ENCODE measurements at places on chromosomes 16 and 17.

GRCh38 chr16:6209355-6209930 lies 1111.8 kb upstream of the EEF2KMT start:
- no peak for DNase-seq

- DNase-seq = no peak
These were observed 20.5 kb downstream of the PEMT start for GRCh38 chr17:17570798-17571716.

GRCh38 chr16:1167276-1168107 lies 14.6 kb downstream of the CACNA1H start:
- no peak for DNase-seq

GRCh38 chr16:6949240-6949639 lies 383.4 kb upstream of the RBFOX1 start:
- no peak for DNase-seq

GRCh38 chr16:86626966-86627365 lies 48.6 kb downstream of the FOXL1 start:
- DNase-seq = no peak

DNA sequence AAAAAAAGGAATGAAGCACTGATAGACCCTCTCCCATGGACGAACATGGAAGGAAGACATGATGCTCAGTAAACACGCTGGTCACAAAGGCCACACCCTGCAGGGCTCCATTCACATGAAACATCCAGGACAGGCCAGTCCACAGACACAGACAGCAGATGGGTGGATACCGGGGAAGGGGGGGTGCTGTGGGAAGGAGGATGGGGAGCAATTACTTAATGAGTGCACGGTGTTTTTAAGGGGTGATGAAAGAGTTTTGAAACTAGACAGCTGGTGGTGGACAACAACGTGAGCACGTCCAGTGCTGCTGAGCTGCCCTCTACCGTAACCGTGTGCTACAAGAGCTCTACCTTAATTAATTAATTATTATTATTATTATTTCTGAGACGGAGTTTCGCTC lies 6.0 kb upstream of the SLC16A3 start:
- DNase-seq = no peak

DNA sequence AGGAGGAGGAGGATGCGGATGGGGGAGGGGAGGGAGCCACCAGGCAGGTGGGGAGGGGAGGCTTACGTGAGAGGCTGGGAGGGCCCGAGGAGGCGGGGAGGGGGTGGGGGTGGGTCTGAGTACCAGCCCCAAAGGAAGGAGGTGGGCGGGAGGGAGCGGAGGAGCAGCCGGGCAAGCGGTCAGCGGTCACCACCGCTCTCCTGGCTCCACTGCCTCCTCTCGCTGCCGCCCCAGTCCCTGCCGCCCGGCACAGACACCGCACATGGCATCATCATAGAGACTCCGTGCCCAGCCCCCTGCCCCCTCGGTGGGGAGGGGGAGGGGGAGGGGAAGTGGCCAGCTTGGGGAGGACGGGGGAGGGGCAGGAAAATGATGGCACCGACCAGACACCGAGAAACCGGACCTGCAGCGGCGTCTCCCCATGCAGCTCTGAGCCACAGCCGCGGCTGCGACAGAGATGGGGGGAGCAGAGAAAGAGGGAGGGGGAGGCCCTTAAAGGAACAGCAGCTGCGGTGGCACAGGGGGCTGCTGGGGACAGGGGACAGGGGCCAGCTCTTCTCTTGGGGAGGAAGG lies at the start of gene TLCD3B:
TSS of gene TLCD3B (minus strand) at position 431 of the 573 bp plus-strand sequence. CDS start 744 bp downstream, outside the sequence.
- DNase-seq = no peak

GRCh38 chr16:46739934-46740333 lies 8.2 kb downstream of the MYLK3 start:
- no peak for DNase-seq
